ENCODE measurements at places on chromosomes 16 and 17.
A peak's percentile ranks its signal among the peaks of the same experiment; 100 is the strongest.

DNA sequence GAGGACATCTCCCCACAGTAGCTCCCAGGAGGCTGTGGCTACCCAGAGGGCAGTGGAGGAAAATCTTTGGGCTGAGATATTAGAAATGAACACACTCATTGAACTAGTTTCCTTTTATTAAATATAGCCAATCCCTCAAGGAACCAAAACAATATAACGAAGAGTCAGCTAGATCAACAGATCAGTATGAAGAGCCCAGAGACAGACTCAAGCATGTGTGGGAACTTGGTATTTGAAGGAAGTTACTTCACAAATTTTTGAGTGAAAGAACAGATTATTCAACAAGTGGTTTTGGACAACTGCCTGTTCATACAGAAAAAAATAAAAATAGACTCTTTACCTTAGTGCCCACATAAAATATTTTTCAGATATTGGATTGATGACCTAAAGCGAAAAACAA is 183.6 kb upstream of the PMFBP1 start:
- no peak for DNase-seq

DNA sequence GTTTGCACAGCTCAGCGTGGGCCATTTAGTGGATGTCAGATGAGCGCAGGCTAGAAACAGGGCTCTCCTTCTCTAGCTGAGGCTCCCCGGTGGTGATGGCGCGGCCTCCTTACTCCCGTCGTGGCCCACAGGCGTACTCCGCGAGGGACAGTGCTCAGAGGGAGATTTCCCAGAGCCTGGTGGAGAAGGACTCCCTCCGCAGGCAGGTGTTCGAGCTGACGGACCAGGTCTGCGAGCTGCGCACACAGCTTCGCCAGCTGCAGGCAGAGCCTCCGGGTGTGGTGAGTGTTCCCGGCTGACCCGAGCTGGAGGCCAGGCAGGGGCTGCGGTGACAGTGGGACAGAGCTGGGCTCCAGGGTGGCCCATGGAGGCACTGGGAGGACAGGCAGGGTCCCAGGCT is 21.4 kb downstream of the CARD14 start:
- no peak for DNase-seq

DNA sequence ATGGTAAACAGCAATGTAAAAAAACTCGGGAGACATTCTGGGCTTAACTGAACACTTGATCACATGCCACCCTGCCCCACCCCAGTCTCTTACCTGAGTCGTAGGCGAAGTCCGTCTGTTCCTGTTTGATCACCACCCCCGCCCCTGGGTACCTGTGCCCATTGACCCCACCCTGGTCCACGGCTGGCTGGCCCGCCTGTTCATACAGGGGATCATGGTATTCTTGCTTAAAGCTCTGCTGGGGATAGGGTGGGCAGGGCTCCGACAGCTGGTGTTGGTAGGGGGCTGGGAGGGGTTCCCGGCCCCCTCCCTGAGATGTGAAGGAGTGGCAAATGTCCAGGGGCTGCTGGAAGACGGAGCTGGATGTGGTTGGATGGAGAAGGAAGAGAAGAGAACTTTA is 13.6 kb downstream of the ETV4 start:
- DNase-seq, result no peak

- DNase-seq, result no peak
Observed at GRCh38 chr16:8645831-8646230, 24.3 kb downstream of the METTL22 start.

DNA sequence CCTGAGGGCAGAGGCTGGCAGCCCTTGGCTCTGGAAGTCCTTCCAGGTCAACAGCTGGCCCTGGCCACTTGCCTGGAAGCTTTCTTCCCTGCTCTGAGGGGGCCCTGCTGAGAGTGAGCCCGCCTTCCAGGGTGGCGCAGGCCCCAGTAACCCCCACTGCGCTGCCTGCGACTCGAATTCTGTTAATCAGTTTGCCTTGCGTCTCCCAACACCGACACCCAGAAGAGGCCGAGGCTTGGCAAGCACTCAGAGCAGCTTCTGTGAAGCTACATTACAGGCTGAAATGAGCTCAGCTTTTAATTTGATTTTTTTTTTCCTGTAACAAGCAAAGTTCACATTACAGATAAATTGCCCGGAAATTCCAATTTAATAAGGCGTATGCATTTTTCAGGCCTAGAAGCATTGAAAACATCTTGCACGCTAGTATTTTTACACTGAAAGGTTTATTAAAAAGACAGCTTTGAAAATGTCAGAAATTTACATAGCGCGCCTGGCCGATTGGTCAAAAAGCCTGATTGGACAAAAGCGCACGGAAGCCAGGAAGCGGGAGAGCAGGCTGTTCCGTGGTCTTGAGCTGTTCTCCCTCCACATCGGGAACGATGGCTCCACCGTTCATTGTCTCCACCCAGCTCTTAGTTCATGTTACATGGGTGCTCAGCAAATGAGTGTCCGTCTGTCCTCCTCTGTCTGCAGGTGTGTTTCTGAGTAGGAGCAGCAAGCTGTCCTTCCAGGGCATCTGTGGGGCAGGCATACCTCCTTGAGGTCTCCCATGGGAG is 65.5 kb upstream of the HSBP1 start:
- no peak for DNase-seq

- no peak for DNase-seq
Observed at GRCh38 chr16:83045790-83046189, 419.0 kb downstream of the CDH13 start.

DNA sequence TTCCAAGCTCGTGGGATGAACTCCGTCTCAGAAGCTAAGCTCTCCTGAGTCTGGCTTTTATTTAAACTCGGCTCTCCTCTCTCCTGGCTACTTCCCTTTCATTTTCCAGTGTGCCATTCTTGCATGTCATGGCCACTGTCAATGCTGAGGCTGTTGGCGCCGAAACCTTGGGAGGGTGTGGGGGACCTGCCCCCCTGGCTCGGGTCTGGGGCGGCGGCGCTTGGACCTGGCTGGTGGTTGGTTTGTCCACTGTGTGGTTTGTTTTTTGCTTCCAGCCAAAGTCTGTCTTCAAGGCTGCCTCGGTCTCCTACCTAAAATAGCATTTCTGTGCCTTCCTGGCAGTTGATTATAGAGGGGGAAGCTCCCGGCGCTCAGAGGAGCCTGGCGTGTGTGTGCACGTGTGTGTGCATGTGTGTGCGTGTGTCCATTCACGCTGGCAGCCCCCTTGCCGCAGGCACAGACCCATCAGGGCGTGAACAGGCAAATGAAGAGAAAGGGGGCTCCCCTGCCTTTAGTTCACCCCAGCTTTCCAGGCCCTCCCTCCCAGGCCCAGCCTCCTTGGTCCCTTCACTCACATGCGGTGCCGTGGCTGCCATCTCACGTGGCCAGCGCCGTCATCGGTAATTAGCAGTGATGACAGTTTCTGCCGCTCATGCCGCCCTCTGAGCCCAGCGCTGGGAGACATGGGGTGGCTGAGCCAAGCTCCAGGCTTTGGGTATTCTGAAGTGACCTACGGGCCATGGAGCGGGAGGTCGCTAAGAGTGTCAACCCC is 179.9 kb downstream of the SEC14L1 start:
- no peak for DNase-seq

- DNase-seq, result no peak
Observed at GRCh38 chr16:65769055-65769465, 597.4 kb upstream of the CDH5 start.

DNA sequence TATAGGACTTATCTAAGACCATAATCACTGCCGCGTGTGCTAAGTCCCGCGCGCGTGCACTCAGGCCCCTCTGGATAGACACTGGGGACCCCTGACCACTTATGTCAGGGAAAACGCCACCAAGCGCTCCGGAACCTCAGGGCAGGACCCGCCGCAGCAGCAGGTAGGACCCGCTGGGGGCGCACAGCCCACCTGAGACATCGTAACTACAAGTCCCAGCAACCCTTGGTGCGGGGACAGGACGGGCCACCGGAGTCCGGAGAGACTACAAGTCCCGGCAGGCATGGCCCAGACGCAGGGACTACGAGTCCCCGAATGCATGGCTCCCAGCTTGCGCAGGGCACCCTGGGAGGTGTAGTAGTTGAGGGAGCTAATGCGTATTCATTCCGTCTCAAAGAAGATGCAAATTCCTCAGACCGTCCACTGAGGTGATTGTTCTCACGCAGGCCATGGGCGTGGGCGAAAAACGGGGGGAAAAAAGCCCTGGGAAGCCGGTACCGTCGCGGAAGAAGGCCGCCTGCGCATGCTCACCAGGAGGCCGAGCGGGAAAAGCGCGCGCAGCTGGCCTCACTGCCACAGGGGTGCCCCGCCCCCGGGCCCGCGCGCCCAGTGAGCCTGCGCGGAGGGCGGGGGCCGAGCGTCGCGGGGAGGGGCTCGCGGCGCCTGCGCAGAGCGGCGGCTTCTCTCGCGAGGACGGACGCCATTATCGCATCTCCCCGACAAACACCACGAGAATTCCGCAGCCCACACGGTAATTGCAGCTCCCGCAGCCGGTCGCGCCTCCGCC is at the start of gene BANP:
Gene BANP (plus strand): TSS at position 670 of the 787 bp plus-strand sequence. CDS start 23,682 bp downstream, outside the sequence.
- DNase-seq, result peak; percentile 99

GRCh38 chr17:30249460-30249859 is 14.0 kb upstream of the SLC6A4 start:
- no peak for DNase-seq

- DNase-seq, result no peak
Observed at GRCh38 chr17:81270279-81270678, 24.8 kb downstream of the SLC38A10 start.

GRCh38 chr17:2176499-2177169 is 121.7 kb downstream of the HIC1 start:
- DNase-seq, result no peak

DNA sequence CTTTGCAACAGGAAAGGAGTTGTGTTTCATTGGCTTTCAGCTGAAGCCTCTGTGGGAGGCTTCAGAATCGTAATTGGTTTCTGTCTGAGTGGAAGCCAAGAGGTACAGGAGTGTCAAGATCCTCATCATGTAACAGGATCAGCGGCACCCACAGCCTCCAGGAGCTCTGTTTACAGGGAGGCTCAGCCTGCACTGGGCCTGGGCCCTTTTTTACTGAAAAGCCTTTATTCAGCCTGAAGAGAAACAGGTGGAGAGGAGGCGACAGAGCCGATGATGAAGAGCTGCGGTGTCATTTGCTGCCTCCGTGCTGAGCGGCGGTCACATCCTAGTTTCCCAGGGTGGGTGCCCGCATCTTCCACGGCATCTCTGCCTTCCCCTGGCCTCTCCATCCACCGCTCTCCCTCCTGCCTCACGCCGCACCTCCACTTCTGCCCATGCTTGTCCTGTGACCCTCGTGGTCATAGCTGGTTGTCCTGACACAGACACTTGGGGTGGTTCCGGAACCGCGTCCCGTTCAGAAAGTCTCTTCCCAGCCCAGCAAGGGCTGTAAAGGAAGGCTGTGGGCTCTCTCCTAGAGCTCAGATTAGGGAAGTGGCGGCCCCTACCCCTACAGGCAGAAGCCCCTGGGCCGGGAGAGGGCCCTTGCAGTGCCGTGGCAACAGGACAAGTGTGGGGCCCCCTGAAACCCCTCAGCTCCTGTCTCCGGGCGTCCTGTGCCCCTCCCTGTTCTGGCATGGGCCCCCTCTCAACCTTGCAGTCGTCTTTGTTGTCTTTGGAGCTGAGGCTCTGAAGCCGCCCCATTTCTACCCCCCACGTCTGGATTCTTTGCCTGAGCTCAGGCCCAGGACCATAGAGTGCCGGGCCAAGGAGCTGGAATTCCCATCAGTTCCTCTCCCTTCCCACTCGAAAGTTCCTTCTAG is 53.9 kb upstream of the CHMP6 start:
- DNase-seq, result no peak

Measured in ascending aorta (tissue), 2 donors.